Kidney epithelial cell (primary cell): ENCODE measurements at places on chromosomes 13 and 19. TPM values are rescaled to one million over a fixed set of nuclear protein-coding genes. Genes with fewer than 3 reads are reported as not detected.

The ZNF460 gene
- total RNA-seq: 122 and 134 TPM in 2 replicates

The ZNF497 gene
- 0.58 and 3.1 TPM in 2 replicates for total RNA-seq

The ZNF787 gene
- 26.6 and 38.3 TPM in 2 replicates for total RNA-seq

DNA sequence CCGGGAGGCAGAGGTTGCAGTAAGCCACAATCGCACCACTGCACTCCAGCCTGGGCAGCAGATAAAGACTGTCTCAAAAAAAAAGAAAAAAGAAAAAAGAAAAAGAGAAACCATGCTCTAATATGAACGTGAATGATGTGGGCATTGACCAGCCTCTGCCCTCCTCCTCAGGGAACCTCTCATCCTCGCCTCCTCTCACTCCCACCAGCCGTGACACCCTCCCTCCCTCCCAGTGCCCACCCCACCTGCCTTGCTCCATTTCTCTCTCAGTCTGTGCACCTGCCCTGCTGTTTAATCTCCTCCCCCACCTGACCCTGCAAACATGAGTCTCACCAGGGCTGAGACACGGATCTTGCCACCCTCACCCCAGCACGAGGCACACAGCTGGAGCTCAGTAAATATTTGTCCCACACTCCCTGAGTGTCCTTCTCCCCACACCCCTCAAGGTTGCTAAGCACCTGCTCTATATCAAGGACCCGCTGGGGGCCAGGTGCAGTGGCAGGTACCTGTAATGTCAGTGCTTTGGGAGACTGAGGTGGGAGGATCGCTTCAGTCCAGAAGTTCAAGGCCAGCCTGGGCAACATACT is 7.5 kb upstream of the BCAT2 start:
- no peak for DNase-seq

DNA sequence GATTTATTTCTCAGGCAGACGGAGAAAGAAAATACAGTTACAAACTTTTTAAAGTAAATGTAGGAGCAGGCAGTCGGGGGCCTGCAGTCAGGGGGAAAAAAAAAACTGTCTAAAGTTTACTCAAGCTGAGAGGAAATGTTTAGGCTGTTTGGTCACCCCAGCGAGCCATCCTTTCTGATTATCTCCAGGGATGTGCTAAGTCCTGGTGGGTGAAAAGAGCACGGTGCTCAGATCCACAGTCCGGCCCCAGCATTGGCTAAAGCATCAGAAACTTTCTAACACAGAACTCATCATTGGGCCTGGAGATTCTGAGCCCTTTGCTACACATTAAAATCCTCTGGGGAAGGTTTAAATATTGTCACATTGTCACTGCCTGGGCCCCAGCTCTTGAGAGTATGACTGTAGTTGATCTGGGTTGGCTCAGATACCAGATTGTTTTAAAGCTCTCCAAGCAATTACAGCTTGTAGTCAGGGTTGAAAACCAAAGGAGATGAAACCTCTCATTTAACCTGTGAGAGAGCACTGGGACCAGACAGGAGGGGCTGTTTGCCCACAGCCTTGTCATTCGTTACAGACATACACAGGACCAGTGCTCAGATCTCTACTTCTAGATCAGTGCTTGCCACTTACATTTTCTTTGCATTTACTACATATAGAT is 131.1 kb upstream of the HTR2A start:
- no peak for DNase-seq

DNA sequence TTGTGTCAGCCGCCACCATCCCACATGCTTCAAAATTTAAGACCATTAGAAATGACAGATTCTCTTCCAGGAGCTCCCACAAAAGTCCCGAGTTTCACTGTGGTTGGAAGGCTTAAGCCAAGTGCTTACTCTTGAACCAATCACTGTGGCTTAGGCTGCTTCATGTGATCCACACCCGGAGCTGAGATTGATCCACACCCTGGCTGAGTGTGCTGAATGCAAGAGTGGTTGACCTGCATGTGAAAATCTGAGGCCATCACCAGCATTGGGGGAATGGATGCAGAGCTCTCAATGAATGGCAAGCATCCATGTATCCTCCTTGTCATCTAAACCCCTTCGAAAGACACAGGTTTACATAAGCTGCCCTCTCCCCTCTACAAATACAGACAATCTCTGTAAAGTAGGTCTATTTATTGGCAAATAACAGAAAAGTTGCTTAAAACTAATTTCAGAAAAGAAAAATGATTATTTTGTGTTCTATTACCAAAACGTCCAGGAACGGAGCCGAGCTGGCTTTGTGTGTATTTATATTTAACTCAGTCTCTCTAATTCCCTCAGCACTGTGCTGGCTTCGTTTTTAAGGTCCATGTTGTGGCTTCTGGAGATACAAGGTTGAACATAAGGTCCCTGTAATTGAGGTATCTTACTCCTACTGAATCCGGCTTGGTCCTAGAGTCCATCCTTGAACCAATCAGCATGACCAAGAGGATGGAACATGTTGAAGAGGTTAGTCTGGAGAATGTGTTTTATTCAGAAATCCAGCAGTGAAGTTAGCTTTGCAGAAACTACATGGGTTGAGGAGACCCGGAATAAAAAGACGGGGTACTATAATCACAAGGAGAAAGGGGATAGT is 332.4 kb downstream of the LIG4 start:
- no peak for DNase-seq

GRCh38 chr19:46898731-46899130 is 37.9 kb downstream of the ARHGAP35 start:
- no peak for DNase-seq

DNA sequence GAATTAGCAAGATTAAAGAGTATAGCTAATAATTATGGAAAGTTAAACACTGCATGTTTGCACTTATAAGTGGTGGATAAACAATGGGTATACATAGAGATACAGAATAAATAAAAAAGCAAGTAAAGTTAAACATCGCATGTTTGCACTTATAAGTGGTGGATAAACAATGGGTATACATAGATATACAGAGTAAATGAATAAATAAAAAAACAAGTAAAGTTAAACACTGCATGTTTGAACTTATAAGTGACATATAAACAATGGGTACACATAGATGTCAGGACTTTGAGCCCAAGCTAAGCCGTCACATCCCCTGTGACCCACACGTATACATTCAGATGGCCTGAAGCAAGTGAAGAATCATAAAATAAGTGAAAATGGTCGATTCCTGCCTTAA is 1533.3 kb upstream of the SPRY2 start:
- DNase-seq: no peak

DNA sequence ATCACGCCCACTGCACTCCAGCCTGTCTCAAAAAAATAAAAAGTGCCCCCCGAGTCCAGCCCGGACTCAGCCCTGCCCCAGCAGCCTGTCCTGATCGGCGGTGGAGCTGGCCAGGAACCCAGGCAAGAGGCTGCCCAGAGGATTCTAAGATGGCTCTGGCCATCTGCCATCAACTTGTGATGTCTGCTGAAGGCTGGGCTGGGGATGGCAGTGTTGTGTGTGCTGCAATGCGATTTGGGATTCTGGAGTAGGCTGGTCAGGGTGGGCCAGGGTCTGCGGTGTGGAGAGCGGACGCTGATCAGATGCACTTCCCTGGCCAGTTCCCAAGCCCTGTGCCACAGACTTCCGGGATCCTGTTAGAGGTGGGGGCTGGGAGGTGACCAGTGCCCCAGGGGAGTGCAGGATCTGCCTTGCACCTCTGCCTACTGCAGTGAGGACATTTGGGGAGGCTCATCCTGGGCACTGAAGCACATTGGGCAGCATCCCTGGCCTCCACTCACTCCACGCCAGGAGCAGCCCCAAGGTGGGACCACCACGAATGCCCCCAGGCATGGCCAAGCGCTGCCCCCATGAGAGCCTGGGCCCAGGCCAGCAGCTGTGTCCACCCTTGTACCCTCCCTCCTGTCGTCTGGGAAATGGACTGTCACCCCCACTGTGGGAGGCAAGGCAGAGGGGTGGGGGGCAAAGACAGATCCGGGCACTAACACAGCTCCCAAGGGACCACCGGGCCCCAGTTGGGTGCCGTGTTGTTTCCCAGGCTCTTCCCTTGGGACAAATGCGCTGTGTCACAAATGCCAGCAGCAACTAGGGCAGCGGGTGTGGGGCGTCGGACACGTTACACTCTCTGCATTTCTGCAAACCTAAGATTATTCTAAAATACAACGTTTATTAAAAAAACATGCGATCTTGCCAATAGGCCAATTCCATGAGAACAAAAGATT is 3.4 kb upstream of the TBXA2R start:
- DNase-seq: no peak

DNA sequence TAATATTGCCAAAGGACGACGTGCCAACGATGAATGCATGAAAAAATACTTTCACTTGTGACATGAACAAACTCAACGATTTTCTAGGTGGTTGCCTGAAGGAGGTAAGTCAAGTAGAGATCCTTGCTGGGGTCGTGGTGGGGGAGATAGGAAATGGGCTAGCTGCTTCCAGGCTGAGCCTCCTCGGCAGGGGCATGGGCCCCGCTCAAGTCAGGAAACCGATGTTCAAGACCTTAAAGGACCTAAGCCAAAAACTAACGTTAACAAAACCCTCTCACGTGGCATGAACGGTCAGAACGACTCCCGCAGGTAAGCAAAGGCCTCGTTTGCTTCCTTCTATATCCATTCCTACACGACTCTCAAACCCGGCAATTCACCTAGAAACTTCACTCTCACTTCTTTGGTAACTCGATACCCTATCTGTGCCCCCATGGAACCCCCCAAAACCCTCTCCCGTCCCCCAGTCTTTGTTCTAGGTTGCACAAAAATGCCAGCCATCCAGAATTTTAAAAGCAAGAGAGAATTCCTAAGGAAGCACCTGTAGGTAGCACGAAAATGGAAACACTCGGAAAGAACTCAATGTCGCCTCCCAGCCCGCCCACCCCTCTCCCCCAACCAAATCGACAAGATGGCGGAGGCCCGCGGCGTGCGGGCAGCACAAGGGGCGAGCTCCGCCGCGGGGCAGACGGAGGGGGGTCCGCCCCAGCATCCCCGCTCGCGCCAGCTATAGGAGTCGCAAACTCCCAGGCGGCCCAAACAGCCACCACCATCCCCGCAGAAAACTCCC is 13.6 kb downstream of the ACP4 start:
- no peak for DNase-seq

DNA sequence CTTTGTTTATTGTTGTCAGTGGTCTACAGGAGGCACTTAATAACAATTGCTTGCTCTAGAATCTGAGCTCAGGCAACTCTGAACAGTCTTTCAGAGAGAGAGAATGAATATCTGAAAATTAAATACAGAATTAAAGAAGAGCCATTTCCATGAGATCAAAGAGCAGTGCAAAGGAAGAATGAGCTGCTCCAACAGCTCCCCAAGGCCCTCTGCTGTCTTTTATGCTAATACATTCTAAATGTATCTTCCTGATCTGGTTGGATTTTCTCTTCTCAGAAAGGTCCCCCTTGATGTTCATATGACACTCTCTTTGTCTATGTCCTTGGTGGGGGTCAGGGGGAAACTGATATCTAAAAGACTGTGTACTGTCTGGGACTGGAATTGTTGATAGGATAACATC is 1029.6 kb downstream of the PCDH9 start:
- no peak for DNase-seq

GRCh38 chr19:13849991-13850909 is 26.7 kb upstream of the NANOS3 start:
- no peak for DNase-seq
